ENCODE measurements at places on chromosomes 2 and 18.

DNA sequence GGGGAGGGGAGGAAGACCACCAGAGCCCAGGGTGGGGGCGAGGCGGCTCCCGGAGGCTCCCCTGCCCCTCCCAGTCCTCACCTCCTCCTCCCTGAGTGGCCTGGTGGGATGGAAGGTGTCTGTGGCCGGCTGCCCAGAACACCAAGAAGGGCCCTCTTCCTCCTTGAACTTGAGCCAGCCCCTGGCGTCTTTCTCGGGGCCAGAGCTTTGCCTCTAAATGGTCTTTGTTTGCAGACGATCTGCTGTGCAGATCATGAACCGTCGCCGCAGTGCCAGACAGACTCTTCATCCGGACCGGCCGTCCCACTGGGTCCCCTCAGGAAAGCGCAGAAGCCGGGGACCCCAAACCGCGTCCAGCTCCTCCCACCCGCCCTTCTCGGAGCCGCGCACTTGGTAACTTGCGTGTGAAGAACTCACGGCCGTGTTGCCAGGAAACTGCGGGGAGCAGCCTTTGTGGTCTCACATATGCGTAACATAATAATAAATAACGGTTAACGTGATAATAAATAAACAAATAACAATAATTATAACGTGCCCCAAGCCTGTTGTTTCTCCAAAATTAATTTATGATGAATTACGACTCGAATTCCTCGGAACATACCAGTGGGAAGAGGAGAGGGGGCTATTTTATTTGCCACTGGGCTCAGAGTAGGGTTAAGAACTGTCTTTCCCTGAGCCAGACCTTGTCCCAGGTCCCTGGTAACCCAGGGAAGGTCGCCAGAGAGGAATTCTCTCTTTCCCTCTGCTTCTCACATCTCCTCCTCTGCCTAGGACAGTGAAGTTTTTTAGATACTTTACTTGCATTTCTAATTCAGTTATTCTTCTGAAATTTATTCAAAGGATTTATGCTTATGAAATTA is 41.0 kb downstream of the PTGR3 start:
- DNase-seq: no peak

DNA sequence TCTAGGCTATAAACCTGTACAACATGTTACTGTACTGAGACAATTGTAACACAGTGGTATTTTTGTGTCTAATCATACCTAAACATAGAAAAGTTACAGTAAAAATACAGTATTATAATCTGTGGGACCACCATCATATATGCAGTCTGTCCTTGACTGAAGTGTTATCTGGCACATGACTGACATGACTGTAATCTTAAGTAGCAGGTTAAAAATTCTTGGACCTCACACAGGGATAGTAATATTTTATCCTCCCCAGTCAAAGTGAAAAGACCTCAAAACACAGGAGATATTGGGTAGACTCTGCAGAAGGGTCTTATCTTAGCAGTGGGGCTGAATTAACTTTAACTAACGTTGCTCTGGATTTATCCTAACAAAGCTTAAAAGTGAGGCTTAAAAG is 4.9 kb upstream of the SCN9A start:
- DNase-seq: no peak

DNA sequence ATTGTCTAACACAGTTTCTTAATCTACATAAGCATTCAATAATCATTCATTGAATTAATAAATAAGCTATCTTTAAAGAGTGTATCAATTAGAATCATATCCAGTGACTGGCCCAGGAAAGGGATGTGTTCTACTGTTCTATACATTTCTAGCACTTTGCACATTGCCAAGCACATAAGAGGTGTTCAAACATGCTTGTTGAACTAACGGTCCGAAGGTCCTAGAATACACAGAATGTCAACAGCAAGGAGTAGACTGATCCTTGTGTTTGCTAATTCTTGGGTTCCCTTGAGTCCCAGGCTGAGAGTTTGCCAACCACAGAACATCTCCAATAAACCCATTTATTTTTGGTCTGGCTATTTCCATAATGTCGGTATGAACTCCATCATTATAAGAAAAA is 331.7 kb upstream of the DCC start:
- DNase-seq: no peak

GRCh38 chr2:219851169-219851568 is 223.7 kb downstream of the SLC4A3 start:
- no peak for DNase-seq

- DNase-seq: peak; percentile 65
Measured at GRCh38 chr2:142989273-142990204, 112.1 kb downstream of the KYNU start.

GRCh38 chr18:56505971-56506370 is 132.4 kb downstream of the TXNL1 start:
- no peak for DNase-seq

- no peak for DNase-seq
Measured at GRCh38 chr2:54572262-54572635, 116.1 kb downstream of the SPTBN1 start.

- no peak for DNase-seq
Measured at GRCh38 chr2:14633061-14633460, 544 bp downstream of the LRATD1 start.

GRCh38 chr2:182672466-182673165 is 43.4 kb upstream of the DNAJC10 start:
- no peak for DNase-seq

- DNase-seq: no peak
Measured at GRCh38 chr2:219168526-219168925, 1.3 kb downstream of the SLC23A3 start.

DNA sequence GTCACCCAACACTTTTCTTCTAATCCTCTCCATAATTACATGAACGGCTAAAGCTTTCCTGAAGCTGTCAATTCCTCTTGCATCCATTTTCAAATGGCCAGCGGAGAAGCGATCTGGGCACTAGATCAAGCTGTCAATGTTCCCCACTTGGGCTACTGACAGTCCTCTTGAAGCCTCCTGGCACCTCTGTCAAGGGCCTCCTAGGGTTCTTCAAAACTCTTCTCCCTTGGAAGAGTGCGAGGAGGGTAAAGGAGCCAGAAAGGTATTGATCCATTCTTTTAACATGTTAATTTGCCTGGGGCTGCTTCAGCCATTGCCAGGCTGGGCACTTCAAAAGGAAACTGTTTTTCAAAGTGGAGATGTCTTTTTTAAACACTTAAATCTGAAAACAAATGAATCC is 19.8 kb downstream of the EPHA4 start:
- no peak for DNase-seq

- no peak for DNase-seq
Measured at GRCh38 chr2:127681288-127681804, 6.0 kb upstream of the LIMS2 start.

GRCh38 chr18:33576999-33577646 is 896 bp upstream of the ASXL3 start:
- no peak for DNase-seq

DNA sequence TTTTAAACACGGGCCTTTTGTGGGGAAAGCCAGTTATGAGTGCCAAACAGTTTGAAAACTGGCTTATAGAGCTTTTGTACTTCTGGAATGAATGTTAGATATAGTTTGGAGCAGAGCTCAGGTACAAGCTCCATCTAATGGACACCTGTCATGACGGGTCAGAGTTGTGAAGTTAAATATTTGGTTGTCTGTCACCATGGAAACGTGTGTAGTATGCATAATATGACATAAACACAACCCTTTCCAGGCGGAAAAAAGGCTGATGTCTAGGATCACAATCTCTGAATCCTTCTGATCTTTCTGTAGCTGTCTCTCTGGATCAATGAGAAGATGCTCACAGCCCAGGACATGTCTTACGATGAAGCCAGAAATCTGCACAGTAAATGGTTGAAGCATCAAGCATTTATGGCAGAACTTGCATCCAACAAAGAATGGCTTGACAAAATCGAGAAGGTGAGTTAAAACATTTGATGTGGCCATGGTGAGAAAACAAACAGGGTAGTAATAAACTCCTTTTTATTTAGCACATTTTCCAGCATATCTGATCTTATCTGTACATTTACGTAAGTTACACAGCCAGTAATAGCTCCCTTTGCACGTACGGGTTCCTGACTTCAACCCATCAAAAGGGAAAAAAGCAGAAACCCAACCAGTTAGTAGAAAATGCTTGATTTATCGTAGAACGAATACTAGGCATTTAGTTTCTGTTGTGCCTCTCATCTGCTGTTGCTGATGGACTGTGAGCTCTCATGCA is 80.6 kb upstream of the EML6 start:
- DNase-seq: no peak

DNA sequence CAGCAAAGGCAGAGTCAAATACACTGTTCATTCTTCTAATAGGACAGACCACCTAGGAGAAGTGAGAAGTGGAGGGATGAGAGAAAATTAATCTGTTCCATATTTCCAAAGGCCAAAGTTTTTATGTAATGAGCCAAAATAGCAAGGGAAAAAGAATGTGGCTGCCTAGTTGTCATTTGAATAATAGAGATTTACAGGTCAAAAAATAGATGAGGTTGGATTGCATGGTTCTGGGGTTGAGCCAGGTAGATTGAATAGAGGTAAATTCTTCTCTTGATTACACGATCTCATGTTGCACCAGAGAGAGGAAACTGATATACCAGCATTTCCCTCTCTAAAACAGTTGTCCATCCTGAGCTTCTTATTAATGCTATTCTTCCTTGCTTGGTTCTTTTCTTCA is 325.8 kb downstream of the CCDC178 start:
- DNase-seq: no peak

DNA sequence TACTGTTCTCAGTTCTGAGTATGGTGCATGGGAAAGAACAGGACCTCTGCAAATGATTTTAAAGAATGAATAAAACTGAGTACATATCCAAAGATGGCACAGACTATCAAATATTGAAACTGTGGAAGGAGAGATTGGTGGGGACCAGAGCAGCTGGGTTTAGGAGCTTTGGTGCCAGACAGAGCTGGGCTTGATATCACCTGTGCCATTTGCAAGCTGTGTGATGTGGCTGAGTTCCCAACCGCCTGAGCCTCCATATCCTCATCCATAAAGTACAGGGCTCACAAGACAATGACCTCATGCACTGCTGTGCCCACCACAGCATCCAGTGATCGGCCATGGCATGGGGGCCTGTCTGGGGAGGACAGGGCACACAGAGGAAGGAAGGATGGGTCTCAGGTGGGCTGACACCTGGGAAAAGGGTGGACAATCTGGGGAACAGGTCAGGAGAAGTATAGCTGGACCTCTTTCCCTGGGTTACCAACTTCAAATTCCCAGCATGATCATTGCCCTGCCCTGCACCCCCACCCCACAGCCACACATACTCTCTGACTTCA is 83.9 kb upstream of the RAB6C start:
- no peak for DNase-seq

GRCh38 chr2:179412112-179412511 is 147.5 kb upstream of the SESTD1 start:
- no peak for DNase-seq

- DNase-seq: no peak
Measured at GRCh38 chr2:234974501-234975385, 22.9 kb downstream of the SH3BP4 start.

- DNase-seq: no peak
Measured at GRCh38 chr18:79402209-79402576, 6.5 kb downstream of the NFATC1 start.

DNA sequence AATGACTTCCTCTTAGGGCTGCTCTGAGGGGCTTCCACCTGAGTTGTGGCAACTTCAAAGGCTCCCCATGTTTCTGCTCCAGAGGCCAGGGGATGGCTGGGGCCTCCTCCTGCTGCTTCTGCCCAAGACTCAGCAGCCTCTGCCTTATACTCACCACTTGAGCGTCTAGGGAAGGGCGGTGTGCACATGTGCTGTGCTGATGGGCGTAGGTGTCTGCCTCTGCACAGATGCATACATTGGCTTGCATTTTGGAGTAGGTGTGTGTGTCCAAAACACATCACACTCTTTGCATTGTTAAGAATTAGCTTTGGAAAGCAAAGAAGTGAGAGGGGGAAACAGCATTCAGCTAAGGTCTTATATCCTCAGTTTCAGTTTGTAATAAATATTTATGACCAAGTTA is 85.2 kb downstream of the EN1 start:
- no peak for DNase-seq

Measured in SK-N-MC (cell line).